Thyroid gland (tissue), 4 donors: ENCODE measurements at places on chromosomes 6 and 20.

GRCh38 chr6:73064266-73064665 lies 161.0 kb downstream of the KHDC1L start:
- DNase-seq = no peak

GRCh38 chr20:3315136-3315535 lies 76.1 kb upstream of the SLC4A11 start:
- peak; percentile 35 for DNase-seq

- no peak for DNase-seq
Observed at GRCh38 chr20:37774156-37774555, 80.3 kb downstream of the CTNNBL1 start.

- DNase-seq = no peak
Observed at GRCh38 chr6:21748343-21749056, 154.9 kb downstream of the SOX4 start.

GRCh38 chr6:135265278-135265677 lies 84.2 kb downstream of the MYB start:
- no peak for DNase-seq
